Cortex of kidney (tissue), 1 donor: ENCODE measurements at places on chromosomes 4 and X.

GRCh38 chr4:128359422-128359821 is 71.8 kb upstream of the PGRMC2 start:
- DNase-seq = no peak

- DNase-seq = no peak
Measured at GRCh38 chr4:122259849-122260248, 107.7 kb downstream of the BLTP1 start.

GRCh38 chrX:105610411-105610810 is 211.9 kb upstream of the NRK start:
- DNase-seq = no peak

GRCh38 chrX:128901018-128901417 is 622.3 kb downstream of the SMARCA1 start:
- DNase-seq = no peak

DNA sequence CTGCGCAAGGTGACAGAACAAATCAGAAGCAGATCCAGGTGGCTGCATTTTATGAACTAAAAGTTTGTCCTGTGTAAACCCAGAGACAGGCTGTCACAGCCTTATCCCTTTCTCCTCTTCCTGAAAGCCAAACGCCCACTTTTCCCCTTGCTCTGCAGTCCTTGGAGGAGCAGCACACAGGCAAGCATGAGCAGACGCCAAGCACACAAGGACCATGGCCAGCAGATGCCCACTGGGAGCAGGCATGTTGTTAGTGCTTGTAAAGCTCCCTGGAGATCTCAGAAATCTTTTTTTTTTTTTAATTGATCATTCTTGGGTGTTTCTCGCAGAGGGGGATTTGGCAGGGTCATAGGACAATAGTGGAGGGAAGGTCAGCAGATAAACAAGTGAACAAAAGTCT is 11.5 kb upstream of the HOPX start:
- DNase-seq = no peak

GRCh38 chr4:7871356-7871755 is 68.3 kb downstream of the AFAP1 start:
- no peak for DNase-seq

- DNase-seq = no peak
Measured at GRCh38 chrX:69507500-69507789, 3.3 kb downstream of the NALF2 start.

DNA sequence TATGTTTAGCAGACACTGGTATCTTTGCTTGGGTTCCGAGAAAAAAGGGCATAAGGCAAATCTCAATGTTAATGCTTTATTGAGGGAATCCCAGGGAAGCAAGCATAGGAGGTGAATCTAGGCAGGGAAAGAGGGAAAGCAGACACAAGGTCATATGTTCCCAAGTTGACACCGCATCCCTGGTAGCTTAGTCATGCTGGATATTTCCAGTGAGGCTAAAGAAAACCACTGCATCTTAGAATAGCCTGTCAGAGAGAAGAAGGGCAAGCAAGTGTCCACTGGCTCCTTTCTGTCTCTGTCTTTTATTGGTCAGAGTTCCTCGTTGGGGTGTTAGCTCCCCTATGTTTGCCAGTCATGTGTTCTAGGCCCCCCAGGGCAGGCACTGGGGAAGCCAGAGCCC is 104.7 kb downstream of the NKX6-1 start:
- no peak for DNase-seq

DNA sequence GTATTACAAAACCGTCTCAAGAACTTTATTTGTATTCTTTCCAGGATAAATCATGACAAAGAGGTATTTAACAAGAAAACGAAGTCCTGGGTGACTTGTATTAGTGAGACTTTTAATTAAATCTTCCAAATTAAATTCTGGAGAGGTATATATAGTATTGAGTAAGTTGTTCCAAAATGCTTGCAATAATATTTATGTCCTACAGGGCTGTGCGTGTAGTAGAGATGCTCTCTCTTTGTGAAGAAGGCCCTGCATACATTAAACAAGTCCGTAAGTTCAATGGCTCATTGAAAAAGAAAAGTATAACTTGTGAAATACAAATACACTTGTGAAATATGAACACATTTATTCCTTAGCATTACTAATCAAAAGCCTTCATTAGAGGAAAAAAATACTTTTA is 211.4 kb downstream of the ARHGAP24 start:
- no peak for DNase-seq

DNA sequence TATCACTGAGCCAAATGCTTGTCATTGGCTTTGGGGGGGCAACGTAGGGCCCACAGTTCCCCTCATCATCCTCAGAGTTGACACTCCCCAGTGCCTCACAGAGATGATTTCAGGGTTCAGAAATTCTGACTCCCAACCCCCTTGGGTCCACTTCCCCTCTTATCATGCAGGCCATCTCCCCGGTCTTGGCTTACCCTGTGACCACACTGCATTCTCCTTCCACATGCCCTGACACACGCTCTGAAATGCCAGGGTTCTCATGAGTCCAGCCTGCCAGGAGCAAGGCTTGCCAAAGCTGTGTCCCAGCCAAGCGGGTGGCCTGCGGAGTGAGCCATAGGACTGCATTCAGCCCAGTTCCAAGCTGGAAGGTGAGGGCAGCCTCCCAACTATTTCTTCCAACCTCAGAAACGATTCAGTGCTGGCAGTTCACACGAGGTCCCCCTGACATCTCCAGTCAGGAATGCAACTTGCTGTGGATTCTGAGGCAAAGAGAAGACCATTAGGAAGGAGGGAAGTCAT is 101.2 kb downstream of the SMIM20 start:
- no peak for DNase-seq

DNA sequence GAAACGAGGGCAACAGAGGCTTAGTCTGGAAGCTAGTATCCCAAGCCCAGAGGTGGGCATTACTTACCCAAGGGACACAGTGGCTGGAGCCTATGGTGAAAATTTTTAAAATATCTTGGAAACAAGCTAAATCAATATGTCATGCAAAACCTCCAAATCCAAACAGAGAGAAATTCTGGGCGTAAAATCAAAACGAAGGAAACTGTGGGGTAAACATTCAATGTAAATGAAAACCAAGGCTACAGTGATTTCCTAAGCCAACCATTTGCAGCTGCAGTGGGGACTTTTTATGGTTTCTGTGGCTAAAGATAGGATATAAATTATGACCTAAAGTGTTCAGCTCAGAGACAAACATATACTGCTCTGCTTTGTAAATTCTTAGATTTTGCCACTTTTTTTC is 507.7 kb upstream of the DIAPH2 start:
- DNase-seq = no peak

DNA sequence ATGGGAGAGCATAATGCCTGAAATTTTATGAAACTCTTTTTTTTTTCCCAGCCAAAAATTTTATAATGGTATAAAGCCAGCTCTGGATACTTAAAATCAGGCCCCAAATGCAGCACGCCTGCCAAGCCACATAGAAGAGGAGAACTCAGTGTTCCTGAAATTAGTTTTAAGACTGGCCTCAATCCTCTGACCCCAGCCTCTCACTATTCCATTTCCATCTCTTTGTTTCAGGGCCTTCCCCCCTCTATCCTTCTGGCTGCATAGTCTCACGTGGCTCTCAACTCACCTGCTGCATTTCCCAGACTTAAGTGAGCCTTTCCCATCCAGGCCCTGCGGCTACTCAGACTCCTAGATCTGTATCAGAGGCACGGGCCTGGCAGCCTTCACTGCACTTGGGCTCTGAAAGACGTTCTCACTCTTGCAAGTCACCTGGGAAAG is 5.2 kb upstream of the CBR4 start:
- DNase-seq = no peak

DNA sequence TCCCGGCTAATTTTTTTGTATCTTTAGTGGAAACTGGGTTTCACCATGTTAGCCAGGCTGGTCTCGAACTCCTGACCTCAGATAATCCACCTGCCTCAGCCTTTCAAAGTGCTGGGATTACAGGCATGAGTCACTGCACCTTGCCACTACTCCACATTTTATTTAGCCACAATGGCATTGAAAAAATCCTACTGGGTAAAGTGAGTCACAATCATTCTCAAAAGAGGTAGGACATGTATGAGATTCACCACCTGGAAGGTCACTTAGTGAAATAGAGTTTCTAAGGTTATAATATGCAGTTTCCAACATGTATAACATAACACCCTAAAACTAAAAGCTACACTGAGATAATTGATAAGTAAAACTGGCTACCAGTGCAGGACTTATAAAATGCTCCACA is 159.2 kb downstream of the BTC start:
- no peak for DNase-seq

DNA sequence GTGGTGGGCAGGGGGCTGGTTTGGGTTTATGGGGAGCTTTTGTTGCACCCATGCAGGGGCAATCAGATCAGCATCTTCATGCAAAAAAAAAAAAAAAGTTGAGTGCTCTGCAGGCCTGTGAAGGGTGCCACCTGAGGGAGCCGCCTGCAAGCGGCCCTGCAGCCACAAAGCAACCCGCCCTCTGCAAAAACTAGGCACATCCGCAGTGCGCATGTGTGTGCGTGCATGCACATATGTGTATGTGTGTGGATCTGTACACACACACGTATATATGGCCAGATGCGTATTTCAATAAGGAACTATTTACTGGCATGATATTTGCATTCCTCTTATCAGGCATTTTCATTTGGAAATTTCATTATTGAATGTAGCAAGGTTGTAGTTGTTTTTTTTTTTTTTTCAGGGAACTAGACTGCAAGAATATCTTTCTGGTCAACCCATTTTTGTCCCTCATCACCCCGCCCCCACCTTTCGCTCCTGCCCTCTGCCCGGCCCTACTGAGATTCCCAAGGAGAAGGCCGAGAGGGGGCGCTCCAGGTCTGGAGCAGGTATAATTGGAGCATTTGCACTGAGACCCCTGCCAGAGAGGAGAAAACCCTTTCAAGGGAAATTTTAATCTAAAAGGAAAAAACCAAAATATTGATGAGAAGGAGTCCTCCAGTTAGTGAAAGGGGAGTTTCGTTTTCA is 18.1 kb downstream of the CCNQ start:
- no peak for DNase-seq

GRCh38 chrX:2874222-2875135 is 45.7 kb downstream of the GYG2 start:
- DNase-seq = no peak

GRCh38 chrX:15911734-15912550 is 57.3 kb upstream of the AP1S2 start:
- no peak for DNase-seq

- no peak for DNase-seq
Measured at GRCh38 chr4:145681518-145681917, 1.6 kb downstream of the C4orf51 start.

DNA sequence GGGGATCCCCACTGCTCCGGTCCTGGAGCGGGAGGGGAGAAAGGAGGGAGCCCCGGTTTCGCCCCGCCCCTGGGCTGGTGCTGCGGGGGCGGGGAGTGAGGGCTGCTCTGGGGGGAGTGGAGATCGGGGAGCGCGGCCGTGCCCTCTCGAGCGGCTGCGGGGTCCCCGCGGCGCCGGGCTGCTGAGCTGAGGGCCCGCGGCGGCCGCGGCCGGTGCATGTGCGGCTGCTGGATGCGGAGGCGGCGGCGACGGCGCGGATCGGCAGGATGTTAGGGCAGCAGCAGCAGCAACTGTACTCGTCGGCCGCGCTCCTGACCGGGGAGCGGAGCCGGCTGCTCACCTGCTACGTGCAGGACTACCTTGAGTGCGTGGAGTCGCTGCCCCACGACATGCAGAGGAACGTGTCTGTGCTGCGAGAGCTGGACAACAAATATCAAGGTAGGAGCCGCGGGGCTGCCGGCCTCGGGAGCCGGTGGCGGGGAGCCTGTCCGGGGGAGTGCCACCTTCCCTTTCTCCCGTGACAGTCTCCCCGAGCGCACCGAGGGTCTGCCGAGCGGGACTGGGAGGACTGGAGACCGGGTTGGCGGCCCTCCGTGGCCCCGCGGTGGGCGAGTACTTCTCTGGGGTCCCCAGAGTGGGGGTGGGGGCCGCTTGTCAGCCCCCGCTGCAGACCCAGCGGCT is at the start of gene ING2:
TSS of gene ING2 (plus strand) at position 129 of the 681 bp plus-strand sequence. CDS start at position 267, 138 bp downstream.
- DNase-seq = no peak

- no peak for DNase-seq
Measured at GRCh38 chrX:97597954-97598353, 714.2 kb downstream of the RPA4 start.

GRCh38 chrX:48508400-48509244 is at the start of gene PORCN:
Gene PORCN (plus strand): TSS chrX:48508992. CDS start chrX:48509821, 829 bp downstream.
- DNase-seq = no peak

DNA sequence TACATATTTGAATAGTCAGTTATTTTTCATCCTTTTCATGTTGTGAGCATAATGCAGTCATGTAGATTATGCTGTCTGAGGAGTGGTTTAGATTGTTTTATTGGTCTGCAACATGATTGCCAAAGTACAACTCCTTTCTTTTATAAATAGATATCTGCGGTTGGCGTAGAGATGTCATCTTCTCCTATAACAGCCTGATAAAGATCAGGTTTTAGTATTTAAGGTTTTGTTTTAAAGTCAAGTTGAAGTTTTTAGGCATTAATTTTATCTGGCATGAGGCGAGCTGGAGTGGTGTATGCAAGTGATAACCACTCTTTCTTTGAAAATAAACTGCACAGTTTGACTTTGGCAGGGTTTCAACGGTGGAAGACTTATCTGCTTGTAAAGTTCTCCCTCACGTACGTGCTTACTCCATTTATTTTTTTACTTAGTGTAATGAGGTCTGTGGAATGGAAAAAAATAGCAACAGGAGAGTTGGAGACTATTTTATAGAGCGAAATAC is 126.3 kb downstream of the FBXO8 start:
- DNase-seq = no peak
